ENCODE measurements at places on chromosomes 13 and 19.

- DNase-seq, result peak; percentile 36
Measured at GRCh38 chr19:17703824-17704463, 15.3 kb upstream of the MAP1S start.

DNA sequence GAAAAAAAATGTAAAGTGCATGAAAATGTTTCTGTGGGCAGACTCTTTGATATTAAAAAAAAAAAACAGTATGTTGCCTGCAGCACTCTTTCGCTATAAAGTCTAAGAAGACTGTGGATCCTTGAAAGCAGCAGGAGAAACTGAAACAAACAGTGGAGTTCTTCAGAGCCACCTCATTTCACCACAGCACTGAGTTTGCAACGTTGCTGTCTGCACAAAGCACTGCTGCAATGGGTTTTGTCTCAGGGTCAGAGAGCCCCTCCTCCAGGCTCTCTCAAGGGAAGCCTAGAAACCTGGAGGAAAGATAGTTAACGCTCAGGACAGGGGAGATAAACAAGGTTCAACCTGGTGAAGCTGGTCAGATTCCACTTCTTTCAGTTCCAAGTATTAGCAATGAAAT lies 248.7 kb downstream of the EFNB2 start:
- DNase-seq, result no peak

GRCh38 chr19:55228403-55229031 lies at the start of gene TMEM86B:
TSS of gene TMEM86B (minus strand) at chr19:55228763. CDS start at chr19:55228741, 22 bp downstream.
- no peak for DNase-seq

DNA sequence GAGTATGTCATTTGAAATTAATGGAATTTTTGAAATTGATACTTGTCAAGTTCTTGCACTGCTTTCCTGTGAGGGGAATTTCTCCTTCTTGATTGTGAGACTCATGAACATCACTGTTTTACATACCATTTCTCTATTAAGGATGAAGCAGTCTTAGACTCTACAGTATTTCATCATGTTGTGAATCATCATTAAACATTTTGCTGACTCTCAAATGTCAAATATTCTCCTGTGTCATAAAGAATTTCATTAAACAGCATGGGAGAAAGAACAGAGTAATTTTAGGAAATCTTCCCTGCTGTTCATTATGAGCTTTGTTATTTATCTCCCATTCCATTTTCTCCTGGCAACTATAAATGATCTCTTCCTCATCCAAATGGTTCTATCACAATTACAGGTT lies 729.0 kb downstream of the PCDH9 start:
- DNase-seq, result peak; percentile 26

GRCh38 chr13:29162638-29163235 lies 342.6 kb downstream of the MTUS2 start:
- DNase-seq, result peak; percentile 5

- no peak for DNase-seq
Measured at GRCh38 chr13:113109151-113110047, 3.8 kb downstream of the F7 start.

- DNase-seq, result no peak
Measured at GRCh38 chr19:38316477-38317067, 825 bp upstream of the YIF1B start.

DNA sequence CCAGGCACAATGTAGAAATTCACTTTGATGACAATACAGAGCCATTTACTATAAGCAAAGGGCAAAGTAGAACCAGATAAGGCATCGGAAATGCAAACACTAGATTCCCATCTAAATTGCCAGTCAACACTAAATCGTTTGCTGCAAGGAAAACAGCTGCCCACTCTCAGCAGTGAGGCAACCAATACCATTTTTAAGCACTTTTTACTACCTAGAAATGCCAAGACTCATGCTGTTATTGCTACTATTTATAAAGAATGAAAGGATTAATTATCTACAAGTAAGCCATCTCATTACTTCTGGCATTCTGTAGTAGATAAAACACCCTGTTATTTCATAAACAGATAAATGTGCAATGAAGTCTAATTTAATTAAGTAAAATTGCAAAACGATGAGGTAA lies 422.0 kb downstream of the FGF14 start:
- DNase-seq, result no peak

- peak; percentile 7 for DNase-seq
Measured at GRCh38 chr19:18967358-18968146, 26.5 kb upstream of the HOMER3 start.

DNA sequence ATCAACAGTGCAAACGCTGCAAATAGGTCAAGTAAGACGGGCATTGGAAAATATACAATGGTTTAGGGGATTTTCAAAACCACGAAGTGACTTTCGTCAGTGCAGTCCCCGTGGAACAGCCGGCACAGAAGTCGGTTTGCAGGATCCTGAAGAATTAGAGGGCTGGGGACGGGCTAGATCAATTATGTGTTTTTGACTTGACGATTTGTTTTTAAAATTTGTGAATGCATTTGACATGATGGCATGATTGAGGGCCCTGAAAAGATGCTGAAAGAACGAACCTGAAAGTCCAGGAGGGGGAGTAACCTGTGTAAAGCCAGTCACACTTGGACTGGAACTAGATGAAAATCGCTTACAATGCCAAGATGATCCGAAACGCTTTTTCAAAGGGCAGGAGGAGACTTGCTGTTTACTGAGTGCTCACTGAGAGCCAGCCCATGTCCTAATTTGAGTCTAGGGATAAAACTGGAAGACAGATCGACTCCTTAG lies 8.9 kb upstream of the DGKH start:
- DNase-seq, result no peak

DNA sequence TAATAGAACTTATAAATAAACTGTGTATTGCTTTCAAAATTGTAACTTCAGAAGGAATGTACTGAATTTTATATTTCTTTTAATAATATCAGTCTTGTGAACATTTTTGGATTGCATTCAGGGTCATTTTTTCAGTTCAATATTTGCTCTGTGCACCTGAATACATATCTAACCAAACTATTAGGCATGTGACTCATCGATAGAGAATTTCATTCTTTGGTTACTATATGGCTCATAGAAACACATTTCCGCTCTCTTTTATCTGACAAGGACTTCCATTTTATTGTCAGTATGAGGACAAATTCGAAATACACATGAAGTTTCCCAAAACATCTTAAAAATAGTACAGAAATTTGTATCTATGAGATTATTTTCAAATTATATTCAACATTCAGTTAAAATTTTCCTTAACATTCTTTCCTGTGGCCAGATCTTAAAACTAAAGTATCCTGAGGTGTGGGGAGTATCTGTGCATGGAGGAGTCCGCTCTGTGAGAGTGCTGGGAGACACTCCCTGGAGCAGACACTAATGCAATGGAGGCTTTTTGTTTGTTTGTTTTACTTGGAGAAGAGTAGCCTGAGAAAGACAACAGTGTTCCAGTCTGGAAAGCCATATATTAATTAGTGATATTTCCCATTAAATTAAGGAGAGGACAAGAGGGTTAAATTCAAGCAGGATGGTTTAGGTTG lies 483.6 kb downstream of the PCDH20 start:
- no peak for DNase-seq

- DNase-seq, result no peak
Measured at GRCh38 chr13:100922599-100922998, 248.0 kb upstream of the TMTC4 start.

- peak; percentile 50 for DNase-seq
Measured at GRCh38 chr13:98813993-98814392, 61.5 kb upstream of the SLC15A1 start.

- DNase-seq, result no peak
Measured at GRCh38 chr13:25415241-25415640, 43.5 kb downstream of the ATP8A2 start.

- DNase-seq, result no peak
Measured at GRCh38 chr13:85982102-85982501, 182.9 kb upstream of the SLITRK6 start.

DNA sequence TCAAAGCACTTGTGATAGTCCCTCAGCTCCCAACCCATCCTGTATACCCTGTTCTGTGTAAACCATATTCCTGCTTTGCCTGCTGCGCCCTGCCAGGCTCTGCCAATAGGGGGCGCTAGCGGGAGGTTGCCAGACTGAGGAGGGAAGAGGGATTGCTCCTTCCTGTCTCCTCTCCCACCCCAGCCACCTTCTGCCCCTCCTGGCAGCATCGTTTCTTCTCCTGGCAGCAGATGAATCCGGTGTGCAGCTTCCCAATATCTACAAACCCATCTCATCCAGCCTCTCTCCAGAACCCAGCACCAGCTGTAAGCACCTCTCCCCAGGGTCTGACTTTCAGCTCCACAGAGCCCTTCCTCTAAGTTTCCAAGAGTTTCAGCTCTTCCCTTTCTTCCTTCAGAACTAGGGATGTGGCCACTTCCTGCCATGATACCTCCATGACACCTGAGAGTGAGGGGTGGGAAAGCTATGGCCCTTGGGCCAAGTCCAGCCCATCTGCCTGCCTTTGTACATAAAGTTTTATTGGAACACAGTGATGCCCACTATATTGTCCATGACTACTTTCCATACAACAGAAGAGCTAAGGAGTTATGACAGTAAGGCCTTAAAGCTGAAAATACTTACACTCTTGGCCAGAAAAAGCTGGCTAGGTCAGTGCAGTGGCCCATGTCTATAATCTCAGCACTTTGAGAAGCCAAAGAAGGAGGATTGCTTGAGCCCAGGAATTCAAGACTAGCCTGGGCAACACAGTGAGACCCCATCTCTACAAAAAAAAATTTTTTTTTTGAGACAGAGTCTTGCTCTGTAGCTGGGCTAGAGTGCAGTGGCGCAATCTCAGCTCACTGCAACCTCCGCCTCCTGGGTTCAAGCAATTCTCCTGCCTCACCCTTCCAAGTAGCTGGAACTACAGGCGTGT lies 34.5 kb upstream of the ATP1A3 start:
- DNase-seq, result no peak

DNA sequence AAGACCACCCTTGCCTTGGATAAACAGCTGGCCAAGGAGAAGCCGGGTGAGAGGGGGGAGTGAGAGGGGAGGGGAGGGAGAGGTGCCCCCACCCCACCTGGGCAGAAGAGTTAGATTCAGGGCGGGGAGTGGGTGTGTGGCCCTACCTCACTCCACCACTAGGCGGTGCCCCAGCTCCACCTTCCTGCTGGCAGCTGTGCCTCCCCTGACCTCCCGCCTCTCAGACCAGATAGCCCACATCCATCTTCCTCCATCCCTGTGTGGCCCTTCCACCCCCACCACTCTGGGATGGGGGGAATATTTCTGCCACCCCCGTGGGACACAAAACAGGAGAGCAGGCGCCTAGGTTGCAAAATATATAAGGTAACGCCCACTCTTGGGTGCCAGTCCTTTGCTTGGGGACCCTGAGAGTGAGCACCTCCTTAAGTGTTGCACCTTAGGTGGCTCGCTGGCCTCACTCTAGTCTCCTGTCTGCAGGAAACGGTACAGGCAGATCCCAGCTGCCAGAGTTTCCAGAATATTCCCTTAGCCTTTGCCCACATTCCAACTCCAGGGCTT lies 13.8 kb upstream of the EHD2 start:
- DNase-seq, result no peak

- DNase-seq, result peak; percentile 48
Measured at GRCh38 chr19:4007836-4008539, 452 bp downstream of the PIAS4 start.

DNA sequence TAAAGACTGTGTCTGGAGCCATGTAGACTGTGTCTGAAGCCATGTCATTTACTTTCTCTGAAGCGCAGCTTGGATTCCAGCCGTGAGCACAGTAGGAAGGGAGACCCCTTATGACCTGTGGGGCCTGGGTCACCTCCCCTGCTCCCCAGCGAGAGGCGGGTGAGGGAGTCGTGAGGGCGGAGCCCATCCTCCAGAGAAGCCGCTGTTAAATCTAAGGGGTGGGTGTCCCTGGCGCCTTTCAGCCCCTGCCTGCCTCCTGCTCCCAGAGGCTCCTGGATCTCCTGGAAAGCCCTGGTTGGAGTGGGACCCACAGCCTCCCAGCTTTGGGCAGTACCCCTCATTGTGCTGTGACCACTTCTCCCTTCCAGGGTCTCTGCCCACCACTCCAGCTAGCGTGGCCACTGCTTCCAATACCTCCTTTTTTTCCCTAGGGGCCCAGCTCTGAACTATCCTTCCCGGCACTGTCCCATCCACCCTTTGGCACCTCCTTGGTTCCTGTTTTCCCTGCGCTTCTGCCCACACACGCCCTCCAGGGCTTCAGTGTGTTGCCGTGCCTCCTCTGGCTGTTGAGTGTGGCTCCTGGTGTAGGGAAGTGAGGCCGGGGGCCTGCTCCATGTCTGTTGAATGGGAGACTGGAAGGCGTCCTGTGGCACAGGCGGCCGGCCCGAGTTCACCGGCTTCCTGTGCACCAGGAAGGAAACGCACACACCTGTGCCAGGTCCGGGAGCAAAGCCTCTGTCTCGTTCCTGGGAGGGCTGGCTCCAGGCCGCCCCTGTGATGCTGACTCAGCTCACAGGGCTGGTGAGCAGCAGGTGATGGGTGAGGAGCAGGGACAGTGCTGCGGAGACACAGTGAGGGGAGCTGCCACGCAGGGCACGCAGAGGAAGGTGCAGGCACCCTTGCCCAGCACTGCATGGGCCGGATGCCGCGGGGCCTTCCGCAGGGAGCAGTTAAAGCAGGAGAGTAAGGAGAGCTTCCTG lies 29.4 kb downstream of the ATP4B start:
- no peak for DNase-seq

DNA sequence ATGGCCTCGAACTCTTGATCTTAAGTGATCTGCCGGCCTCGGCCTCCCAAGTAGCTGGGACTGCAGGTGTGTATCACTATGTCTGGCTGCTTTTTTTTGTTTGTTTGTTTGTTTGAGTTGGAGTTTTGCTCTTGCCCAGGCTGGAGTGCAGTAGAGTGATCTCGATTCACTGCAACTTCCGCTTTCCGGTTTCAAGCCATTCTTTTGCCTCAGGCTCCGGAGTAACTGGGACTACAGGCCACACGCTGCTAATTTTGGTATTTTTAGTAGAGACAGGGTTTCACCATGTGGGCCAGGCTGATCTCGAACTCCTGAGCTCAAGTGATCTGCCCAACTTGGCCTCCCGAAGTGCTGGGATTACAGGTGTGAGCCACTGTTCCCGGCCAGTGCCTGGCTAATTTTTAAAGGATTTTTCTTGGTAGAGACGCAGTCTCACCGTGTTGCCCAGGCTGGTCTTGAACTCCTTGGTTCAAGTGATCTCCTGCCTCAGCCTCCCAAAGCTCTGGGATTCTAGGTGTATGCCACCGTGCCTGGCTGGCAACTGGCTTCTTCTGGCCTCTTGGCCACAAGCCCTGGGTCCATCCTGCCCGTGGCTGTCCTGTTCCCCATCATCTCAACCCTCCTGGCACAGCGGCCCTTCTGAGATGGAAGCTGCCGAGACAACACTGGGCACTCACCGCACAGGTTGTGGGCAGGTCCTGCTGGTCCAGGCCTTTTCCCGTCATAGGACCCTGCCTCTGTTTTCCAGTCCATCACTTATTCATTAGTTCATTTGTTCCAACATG lies 11.5 kb downstream of the TECR start:
- DNase-seq, result no peak

GRCh38 chr13:109836629-109837607 lies 50.5 kb upstream of the IRS2 start:
- DNase-seq, result no peak

- peak; percentile 75 for DNase-seq
Measured at GRCh38 chr19:4534836-4535658, at the start of gene PLIN5. TSS of gene PLIN5 (minus strand) at chr19:4535224. CDS start at chr19:4534074, 1,150 bp downstream.

DNA sequence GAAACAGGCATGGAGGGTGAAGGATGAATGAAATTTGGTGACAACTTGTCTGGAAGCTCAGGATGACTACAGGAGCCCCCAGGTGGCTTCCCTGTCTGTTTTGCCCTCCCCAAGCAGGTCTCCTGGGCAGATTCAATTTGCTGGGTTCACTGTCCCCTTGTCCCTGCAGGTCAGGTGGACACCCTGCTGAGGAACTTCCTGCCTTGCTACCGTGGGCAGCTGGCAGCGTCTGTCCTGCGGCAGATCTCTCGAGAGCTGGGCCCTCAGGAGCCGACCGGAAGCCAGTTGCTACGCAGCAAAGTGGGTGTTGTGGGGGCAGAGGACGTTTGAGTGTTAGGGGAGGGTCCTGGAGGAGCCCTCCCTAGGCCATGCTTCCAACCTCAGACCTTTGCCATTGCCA lies 19.1 kb downstream of the PGLS start:
- DNase-seq, result no peak

Measured in foreskin fibroblast (primary cell).